ENCODE measurements at places on chromosomes 11 and 22.
A peak's percentile ranks its signal among the peaks of the same experiment; 100 is the strongest.

DNA sequence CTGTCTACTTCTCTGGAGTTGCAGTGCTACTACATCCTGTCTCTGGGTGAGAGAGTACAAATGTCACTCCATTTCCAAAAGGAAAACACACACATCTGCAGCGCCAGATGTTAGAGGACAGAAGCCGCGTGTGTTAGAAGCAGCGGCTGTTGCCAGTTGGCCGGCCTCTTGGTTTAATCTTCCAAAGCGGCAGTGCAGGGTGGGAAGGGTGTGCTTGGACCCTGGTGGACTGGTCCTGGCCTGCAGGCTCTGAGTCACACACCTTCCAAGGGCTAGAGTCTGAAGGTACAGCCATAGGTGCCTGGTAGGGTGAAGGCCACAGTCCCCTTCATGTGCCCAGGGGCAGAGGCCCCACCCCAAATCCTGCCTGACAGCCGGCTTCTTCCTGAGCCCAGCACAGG is 99.8 kb downstream of the CTTN start:
- no peak for DNase-seq

DNA sequence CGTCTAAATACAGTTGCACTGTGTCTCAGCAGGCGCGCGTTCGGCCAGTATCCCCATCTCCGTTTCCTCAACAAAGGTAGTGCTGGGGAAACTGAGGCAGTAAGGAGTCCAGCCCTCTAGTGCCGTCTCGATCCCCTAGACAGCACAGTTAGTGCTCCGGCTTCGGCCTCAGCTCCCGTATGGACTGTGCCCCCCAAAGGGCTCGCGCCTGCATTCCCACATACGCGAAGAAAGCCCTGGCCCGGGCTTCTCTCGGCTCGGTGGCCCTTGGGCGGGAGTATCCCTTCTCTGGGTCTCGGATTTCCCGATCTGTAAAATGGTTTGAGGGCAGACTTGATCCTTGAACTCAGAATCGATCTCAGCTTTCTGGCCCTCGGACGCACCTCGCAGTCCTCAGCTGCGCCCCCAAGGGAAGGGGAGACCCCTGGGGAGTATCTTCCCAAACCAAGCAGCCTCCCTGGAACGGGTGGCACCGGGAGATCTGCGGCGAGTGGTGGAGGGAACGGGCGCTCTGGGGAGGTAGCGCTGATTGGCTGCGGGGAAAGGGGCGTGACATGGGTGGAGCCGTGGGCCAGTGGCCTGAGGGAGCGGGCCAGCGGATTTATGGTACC is 759 bp upstream of the PEX16 start:
- peak; percentile 40 for DNase-seq

GRCh38 chr11:44223238-44223637 is 86.7 kb downstream of the ALX4 start:
- DNase-seq = no peak

GRCh38 chr11:13238879-13239514 is 38.6 kb upstream of the BMAL1 start:
- DNase-seq = peak; percentile 53

DNA sequence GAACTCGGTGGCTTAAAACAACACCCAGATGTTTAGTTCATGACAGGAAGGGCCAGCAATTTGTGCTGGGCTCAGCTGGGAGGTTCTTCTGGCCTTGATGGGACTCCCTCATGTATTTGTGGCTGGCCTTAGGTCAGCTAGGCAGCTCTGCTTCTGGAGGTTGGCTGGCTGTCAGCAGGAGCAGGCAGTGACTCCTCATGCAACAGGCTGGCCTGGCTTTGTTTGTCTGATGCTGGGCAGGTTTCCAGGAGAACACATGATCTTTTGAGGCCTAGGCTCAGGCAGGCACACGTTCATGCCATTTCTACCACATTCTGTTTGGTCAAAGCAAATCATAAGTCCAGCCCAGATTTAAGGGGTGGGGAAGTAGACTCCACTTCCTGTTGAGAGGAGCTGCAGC is 571.2 kb downstream of the TBC1D22A start:
- DNase-seq = no peak
